ENCODE measurements at places on chromosomes 16 and 17.

- peak; percentile 19 for DNase-seq
Measured at GRCh38 chr17:72421128-72422092, 300.6 kb downstream of the SOX9 start.

GRCh38 chr17:46818929-46819859, 702 bp upstream of the WNT3 start:
- DNase-seq: peak; percentile 14

DNA sequence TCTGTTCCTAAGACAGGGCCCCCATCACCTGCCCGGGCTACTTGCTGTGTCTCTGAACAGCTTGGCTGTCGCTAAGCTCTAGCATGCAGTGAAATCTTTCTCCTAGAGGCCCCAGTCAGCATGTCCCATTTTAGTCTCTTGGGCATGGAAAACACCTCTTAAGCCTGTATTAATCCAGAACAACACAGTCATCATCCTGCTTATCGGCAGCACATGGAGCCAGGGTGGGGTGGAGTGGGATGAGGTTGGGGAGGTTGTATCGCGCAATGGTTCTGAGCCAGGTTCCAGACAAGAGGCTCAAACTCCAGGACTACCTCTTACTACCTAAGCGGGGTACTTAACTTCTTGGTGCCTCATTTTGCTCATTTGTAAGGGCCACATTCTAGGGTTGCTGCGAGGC, 7.8 kb downstream of the ST6GALNAC2 start:
- no peak for DNase-seq

GRCh38 chr16:52488837-52489289, 58.1 kb downstream of the TOX3 start:
- no peak for DNase-seq

DNA sequence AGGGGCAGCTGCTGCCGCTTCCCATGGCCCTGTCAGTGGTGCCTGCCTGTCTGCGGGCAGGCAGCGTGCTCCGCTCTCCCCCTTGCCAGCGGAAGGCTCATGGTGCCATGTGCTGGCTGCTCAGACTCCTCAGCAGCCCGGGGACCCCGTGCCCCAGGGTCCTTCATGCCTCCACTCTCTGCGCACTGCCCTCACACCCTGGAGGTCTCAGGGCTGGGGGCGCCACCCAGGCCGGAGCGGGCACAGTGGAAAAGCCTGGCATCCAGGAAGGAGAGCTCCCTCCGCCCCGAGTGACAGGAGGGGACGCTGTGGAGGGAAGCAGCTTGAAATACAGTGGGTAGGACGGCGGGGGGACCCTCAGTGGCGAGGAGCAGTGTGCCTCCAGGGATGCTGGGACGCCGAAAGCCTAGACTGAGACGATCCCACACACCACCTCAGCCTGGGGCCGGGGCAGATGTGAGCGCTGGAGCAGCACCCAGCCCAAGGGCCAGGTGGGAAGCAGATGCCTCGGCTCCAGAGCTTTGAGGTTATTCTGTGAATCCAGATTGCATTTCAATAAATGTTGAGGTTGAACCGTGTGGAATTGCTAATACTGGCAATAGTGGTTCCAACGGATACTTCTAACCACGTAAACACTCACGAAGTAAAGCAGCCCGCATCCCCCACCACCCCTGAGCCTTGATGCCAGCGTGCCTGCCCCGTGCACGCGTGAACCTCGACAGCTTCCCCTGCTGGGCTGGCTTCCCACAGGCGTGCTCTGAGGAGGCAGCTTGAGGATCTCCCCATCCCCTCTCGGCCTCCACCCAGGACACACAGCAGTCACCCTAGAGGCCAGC, 6.5 kb downstream of the TMEM204 start:
- no peak for DNase-seq

GRCh38 chr16:10206215-10206614, 24.0 kb upstream of the GRIN2A start:
- DNase-seq: no peak

- DNase-seq: no peak
Measured at GRCh38 chr16:49545741-49546448, 172.3 kb downstream of the C16orf78 start.

- peak; percentile 17 for DNase-seq
Measured at GRCh38 chr16:30335598-30336474, 19.3 kb downstream of the CD2BP2 start.

GRCh38 chr17:48751172-48751571, 22.6 kb upstream of the HOXB13 start:
- no peak for DNase-seq

DNA sequence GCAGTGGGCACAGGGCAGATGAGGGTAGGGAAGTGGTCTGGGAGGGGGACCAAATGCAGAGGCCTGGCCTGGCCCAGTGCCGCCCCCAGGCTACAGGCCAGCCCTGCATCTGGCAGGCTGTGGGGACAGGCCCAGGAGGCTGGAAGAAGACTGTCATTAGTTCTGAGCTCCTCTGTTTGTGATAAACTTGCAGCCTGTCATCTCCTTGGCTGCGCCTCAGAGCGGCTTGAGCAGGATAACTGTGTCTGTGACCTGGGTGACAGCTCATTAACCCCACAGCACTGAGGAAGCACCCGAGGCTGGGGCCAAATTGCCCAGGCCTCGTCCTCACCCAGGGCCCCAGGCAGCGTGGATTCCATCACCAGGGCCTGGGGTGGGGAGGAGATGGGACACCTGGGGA, 23.9 kb downstream of the ABCC3 start:
- no peak for DNase-seq

- DNase-seq: peak; percentile 28
Measured at GRCh38 chr17:1997927-1998742, 27.0 kb downstream of the RTN4RL1 start.

DNA sequence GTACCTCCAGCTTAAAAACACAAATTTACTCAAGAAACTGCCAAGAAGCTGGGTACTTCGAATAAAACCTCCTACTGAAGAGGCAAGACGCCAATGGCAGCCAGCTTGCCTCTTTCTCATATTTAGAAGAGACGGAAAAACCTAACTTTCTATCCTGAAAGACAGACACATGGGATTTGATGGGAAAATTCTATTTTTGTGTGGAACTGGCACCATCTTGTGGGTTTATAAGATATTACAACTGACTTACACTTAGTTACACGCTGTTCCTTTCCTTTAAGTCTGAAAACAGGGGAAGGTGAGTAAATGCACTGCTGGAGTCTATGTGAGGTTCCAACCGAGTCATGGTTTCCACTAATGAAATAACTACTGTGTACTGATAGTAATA, 10.3 kb downstream of the ZNF18 start:
- DNase-seq: peak; percentile 30

- DNase-seq: no peak
Measured at GRCh38 chr17:14225254-14225980, 11.2 kb downstream of the CDRT15 start.

- DNase-seq: no peak
Measured at GRCh38 chr16:79618692-79619050, 18.1 kb upstream of the MAF start.

DNA sequence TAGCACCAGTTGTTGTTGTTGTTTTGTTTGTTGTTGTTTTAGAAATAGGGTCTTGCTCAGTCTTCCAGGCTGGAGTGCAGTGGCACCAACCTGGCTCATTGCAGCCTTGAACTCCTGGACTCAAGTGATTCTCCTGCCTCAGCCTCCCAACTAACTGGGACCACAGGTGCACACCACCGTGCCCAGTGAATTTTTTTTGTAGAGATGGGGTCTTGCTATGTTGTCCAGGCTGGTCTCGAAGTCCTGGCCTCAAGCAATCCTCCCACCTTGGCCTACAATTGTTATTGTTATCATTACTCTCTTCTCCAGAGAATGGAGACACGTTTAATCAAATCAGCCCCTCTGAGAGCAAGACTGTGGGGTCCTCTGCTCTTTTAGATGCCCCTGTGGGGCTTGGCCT, 42.7 kb upstream of the EMP2 start:
- DNase-seq: no peak

- DNase-seq: no peak
Measured at GRCh38 chr16:586645-587590, 2.9 kb upstream of the RAB40C start.

- peak; percentile 94 for DNase-seq
Measured at GRCh38 chr17:78925234-78925633, at the start of gene TIMP2. Gene TIMP2, minus strand, starts transcription at chr17:78925387. Its CDS starts 299 bp downstream, at chr17:78925088.

- no peak for DNase-seq
Measured at GRCh38 chr17:81025741-81026129, 9.2 kb upstream of the BAIAP2 start.

GRCh38 chr17:34858591-34859565, 102.4 kb downstream of the CCT6B start:
- no peak for DNase-seq

GRCh38 chr16:85446951-85447692, 166.0 kb upstream of the GSE1 start:
- no peak for DNase-seq

DNA sequence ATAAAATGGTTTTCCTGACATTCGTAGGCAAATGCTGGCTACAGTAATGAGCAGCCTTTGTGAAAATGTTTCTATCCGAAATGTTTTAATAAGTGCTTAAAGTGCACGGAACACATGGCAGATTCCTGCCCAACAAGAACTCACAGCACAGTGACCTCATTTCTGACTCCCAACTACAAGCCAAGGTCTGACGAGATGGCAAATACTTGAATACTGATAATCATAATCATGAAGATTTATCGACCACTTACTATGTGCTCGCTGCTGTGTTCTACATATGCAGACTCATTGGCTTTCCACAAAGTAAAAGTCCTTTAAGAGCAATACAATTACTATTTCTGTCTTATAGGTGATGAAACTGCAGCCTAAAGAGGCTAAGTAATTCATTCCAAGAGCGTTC, 238.1 kb upstream of the CDH5 start:
- DNase-seq: no peak

- DNase-seq: no peak
Measured at GRCh38 chr17:35968520-35969054, 12.7 kb downstream of the CCL16 start.

- DNase-seq: peak; percentile 73
Measured at GRCh38 chr16:30903596-30903995, 7.2 kb downstream of the CTF1 start.

DNA sequence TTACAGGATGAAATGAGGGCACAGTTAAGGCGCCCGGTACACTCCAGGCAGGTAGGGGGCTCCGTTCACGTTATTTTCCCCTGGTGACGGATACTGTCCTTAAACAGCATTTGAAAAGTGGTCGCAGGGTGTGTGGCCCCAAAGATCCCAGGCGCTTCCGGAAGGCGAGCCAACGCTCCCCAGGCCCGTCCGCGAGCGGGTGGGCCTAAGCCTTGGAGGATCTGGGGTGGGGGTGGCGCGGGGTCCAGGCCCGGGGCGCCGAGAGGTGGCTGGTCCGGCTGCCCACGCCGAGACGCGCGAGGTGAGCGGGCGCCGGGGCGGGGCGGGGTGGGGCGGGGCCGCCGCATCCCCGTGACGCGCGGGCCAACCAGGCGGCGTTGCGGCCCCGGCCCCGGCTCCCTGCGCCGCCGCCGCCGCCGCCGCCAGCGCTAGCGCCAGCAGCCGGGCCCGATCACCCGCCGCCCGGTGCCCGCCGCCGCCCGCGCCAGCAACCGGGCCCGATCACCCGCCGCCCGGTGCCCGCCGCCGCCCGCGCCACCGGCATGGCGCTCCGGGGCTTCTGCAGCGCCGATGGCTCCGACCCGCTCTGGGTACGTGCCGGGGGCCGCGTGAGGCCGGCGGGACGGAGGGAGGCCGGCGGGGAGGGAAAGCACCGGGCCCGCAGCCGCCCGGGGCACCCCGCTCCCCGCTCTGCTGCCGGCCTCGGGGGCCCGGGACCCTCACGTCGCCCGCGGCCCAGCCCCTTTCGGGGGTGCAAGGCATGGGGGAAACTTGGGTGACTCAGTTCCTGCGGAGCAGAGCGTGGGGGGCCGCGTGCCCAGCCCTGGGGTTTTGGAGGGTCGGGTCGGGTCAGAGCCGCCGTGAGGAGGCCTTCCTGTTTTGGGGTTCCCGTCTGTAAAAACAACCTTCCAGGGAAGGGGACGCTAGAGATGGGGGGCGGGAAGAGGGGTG, at the start of gene ABCC1:
TSS of gene ABCC1 (plus strand) at position 407 of the 951 bp plus-strand sequence. CDS start at position 543, 136 bp downstream.
- peak; percentile 90 for DNase-seq

- no peak for DNase-seq
Measured at GRCh38 chr17:65404761-65405160, 156.7 kb downstream of the AXIN2 start.

DNA sequence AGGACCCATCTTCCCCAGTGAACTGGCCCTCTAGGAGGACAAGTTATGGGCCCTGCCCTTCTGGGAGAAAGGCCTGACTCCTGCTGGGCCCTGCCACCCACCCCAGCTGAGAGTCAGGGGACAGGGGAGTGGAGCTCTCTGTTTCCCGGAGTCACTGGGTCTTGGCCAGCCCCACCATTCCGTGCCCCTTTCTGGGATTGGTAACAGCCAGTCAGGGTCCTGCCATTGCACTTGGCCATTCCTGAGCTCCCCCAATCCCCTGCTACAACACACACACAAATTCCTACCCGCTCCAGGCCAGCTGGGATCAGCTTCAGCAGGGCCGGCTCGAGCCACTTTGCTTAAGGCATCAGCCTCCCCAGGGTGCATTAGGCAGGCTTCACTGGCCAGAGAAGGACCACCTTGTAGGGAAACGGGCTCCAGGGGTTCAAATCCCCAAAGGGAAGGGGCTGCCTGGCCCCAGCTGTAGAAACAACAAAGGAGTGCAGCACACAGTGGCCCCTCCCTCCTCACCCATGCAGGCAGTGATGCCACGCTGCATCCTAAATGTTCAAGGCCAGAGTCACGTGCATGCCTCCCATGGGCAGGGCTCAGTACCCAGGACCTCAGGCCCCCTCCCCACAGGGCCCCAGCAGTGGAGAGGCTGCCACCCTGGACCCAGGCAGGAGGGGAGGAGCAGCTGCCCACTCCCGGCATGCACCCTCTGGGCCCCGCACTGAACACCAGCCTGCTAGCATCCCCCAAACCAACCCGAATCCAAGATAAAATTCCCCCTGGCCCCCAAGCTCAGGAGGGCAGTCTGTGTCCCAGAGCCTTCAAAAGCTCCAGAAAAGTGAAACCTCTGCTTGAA, 37.7 kb downstream of the C16orf78 start:
- no peak for DNase-seq

Data from suppressor macrophage treated with lipopolysaccharide for 1 hour (primary cell).